NCI-H2171 treated with DMSO at 0.1 percent for 48 hours (cell line): ENCODE measurements at places on chromosomes 7 and 10.

DNA sequence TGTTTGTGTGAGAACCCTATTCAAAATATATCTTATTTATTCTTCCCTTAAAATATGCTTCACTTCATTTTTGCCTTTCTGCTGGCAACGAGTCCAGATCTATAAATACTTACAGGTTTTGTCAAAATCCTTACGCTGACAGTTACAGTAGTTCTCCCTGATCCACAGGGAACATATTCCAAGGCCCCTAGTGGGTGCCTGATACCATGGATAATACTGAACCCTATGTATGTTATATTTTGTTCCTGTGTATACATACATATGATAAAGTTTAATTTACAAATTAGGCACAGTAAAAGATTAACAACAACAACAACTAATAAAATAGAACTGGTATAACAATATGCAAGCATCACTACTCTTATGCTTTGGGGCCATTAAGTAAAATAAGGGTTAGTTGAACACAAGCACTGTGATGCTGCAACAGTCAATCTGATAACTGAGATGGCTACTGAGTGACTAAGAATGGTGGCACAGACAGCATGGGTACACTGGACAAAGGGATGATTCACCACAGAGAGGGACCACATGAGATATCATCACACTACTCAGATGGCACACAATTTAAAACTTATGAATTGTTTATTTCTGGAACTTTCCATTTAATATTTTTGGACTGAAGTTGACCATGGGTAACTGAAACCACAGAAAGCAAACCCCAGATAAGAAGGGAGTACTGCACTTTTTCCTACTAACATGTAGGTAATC, 29.4 kb upstream of the PCGF5 start:
- DNase-seq, result no peak

GRCh38 chr7:101237206-101238067, at the start of gene CLDN15:
Gene CLDN15, minus strand, starts transcription at chr7:101237802. Its CDS starts 221 bp downstream, at chr7:101237581.
- DNase-seq, result peak; percentile 22

GRCh38 chr10:1779796-1780195, 42.5 kb upstream of the ADARB2 start:
- DNase-seq, result no peak

- DNase-seq, result no peak
Measured at GRCh38 chr10:21057989-21058388, 160.9 kb upstream of the NEBL start.

- DNase-seq, result no peak
Measured at GRCh38 chr7:114141415-114141814, 222.6 kb upstream of the PPP1R3A start.

DNA sequence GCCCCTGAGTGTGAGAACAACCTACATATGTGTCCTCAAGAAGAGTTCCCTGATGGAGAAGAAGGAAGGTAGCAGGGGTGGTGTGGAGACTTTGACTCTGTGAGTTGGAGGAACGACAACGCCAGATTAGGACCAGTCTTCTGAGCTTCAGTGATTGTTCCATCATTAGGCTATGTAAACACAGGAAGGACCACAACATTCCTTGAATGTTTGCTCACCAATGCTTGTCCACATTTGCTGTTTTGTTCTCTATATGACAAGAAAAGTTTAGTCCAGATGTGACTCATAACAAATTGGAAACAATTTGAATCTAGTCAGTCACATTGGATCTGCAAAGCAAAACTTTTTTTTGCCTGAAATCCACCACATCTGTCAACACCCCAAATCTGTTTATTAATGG, 62.7 kb downstream of the ENTPD1 start:
- DNase-seq, result no peak

GRCh38 chr10:106573106-106573505, 591.4 kb downstream of the SORCS1 start:
- DNase-seq, result no peak

DNA sequence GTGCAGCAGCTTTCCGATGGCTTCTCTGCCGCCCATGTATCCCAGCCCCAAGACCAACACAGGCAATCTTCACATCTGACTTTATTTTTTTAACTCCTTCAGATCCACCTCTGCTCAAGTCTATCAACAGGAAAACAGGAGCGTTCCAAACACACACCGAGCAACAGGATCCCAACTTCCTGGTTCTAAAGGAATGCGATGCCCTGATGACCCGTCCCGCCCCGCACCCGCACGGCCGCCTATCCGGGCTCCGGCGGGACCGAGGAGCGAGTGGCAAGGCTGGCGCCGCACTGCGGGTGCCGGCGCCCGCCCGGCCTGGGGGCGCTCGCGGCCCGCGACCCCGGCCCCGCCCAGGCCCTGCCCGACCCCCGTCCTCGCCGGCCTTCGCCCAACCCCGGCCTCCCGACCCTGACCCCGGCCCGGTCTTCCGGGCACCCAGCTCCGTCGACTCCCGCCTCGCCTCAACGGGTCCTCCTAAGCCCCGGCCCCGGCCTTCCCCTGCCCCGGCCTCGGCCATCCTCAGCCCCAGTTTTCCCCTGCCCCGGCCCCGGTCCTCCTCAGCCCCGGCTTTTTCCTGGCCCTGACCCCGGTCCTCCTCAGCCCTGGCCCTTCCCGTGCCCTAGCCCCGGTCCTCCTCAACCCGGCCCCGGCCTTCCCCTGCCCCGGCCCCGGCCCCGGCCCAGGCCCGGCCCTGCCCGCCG, 730 bp downstream of the LARP4B start:
- DNase-seq, result peak; percentile 1
